ENCODE measurements at places on chromosomes 5 and 9.

GRCh38 chr5:136028782-136029742, at the start of gene TGFBI:
Gene TGFBI (plus strand): TSS chr5:136028988. CDS start chr5:136029056, 68 bp downstream.
- no peak for DNase-seq

- peak; percentile 71 for DNase-seq
Measured at GRCh38 chr9:114348906-114349482, 19.3 kb downstream of the ORM2 start.

DNA sequence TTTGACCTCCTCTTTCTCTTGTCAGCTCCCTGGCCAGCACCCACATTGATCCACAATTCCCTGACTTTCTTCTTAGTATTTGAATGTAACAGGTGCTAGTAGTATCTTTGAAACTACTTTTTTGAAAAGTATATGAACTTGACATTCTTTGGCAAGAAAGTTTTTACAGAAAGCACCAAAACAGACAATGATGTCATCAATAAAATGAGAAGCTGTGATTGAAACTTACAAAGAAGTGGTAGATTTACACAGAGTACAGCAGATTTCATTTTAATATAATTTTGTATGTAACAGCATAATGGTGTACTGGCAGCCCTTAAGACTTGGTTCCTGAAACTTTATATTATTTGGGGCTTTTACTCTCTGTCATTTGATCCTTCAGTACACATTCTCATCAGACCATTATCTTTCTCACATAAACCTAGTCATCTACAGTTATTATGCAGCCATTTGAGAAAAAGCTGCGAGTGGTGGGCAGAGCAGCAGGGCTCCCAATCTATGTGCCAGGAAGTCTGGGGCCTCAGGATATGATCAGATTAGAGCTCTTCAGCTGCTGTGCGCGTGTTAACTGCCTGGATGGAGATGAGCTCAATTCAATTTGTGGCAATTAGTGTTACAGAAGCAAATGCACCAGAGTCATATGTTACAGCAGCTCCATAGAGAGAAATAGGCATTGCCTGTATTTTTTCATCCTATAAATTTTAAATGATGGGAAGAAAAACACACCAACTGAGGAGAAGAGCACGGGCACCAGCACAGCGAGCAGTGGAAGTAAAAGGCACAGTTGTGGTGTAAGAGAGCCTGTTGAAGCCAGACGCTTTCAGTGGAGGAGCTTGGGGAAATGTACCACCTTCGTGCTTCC, 126.1 kb downstream of the STARD4 start:
- DNase-seq = no peak

- DNase-seq = no peak
Measured at GRCh38 chr9:109510506-109510905, 12.4 kb upstream of the PTPN3 start.

- no peak for DNase-seq
Measured at GRCh38 chr5:13188371-13188770, 756.1 kb downstream of the DNAH5 start.

DNA sequence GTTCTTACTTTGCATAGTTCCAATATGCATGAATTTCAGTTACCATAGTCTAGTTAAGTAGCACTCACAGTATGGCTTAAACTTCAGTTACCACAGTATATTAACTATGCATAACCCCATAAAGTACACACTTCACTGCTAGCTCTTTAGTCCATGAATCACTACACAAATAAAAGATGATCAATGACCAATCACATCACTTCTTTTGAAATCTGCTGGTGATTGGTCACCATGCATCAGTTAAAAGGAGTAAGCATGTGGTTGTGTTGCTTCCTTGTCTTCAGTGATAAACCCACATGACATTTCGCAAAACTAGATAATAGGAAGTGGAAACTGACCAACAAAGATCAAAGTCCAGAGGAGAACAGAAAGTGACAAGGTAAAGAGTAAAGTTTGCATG, 79.0 kb downstream of the TAF11L14 start:
- DNase-seq = no peak

DNA sequence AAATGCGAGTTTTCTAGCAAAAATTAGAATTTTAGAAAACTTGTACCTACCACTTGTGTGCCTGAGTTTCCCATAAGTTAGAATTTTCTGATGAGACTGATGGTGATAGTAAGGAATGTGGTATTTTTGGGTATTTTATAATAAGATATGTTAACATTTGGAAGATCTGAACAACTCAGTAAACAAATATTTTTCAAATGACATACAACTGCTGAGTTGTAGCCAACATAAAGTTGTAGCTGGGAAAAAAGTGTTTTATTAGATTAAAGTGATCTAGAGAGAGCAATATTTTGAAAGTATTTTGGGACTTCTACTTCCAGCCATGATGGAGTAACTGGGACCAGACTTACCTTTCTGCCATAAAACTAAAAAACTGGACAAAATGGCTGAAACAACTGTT, 37.9 kb downstream of the GEMIN5 start:
- no peak for DNase-seq

- no peak for DNase-seq
Measured at GRCh38 chr5:150113047-150113744, 26.8 kb upstream of the CSF1R start.

DNA sequence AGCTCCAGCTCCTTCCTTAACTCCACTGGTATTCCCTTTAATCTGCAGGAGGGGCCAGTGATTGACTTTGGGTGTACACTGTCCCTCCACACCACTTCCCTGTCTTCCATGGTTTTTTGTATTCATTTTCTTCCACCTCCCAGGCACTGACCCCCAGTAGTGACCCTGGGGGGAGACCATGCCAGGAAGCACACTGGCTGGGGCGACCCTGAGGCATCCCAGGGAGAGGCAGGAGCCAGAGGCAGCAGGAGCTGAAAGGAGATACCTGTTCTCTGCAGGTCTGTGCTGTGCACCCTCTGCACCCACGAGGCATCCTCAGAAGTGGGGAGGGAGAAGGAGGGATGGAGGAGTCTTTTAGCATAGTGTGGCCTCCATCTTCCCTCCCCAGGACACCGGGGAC, 27.6 kb downstream of the IRX4 start:
- no peak for DNase-seq

DNA sequence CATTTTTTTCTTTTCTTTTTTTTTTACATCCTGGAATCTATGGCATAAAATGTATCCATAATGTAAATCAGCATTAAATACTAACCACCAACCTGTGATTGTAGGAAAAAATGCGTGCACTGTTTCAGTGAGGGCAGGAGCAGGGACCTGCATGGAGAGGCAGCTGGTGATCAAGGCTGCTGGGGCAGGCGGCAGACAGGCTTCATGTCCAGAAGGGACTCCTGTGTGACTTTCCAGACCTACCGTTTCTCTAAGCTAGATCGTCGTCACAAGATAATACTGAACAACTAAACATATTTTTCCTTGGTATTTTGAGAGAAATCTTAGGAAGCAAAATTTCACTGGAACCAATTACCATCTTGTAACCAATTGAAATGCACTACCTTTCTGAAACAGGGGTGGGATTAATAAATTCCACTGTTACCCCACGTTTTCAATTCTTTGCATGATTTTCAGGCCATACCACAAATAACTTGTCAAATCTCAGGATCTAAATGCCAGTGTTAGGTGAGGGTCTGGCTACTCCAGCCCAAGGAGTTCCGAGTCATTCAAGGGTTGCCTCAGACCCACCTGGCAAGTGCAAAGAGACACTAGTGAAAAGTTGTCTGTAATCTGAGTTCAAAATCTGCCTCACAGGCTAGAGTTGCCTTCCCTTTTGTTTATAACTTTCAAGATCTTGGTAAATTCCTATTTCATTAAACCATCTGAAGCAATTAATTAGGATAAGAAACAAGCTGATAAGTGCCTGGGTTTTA, 198.2 kb downstream of the SEMA5A start:
- DNase-seq = no peak

- DNase-seq = no peak
Measured at GRCh38 chr5:14146725-14147124, 3.6 kb downstream of the TRIO start.

- no peak for DNase-seq
Measured at GRCh38 chr9:136686534-136686793, 793 bp downstream of the AGPAT2 start.

GRCh38 chr5:9363449-9363848, 182.4 kb downstream of the SEMA5A start:
- DNase-seq = no peak

- no peak for DNase-seq
Measured at GRCh38 chr5:35096216-35096615, 48.5 kb upstream of the AGXT2 start.

- no peak for DNase-seq
Measured at GRCh38 chr9:2066312-2067273, 51.4 kb downstream of the SMARCA2 start.

DNA sequence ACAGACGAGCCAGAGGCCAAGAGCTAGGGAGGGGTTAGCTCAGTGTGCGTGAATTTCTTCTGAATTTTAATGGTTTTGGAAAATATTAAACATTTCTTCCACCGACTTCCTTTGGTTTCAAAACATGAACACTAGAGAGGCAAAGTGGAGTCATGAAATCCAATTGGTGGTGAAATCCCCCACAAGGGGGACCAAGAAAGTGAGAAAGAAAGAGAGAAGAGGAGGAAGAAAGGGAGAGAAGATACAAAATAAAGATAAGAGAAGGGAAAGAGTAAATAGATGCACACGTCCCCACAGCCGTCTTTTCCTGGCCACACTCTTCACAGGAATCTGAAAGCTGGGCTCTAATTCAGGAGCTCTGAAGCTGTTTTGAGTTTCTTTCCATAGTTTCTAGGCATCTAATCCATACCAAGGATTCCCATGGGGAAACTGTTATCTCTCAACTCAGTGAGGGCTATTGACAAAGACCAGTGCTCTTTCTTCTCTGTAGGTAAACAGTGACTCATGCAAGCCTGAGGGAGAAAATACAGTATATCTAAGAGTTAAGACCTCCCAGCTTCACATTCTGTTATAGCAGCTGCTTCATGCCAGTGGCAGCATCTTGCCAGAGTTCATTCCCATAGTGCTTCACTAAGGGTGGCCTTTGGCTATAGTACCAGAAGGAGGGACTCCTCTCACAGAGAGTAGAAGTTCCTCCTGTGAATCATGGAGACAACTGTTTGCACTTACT, 115.8 kb upstream of the LIFR start:
- DNase-seq = no peak

GRCh38 chr5:99308131-99308530, 379.3 kb upstream of the CHD1 start:
- DNase-seq = no peak

GRCh38 chr5:82635561-82636288, 357.6 kb upstream of the RPS23 start:
- no peak for DNase-seq

GRCh38 chr5:170263906-170264305, 31.1 kb downstream of the C5orf58 start:
- no peak for DNase-seq

GRCh38 chr5:55973296-55973695, 21.5 kb downstream of the IL6ST start:
- no peak for DNase-seq

GRCh38 chr5:54774281-54775170, 210.9 kb downstream of the ESM1 start:
- no peak for DNase-seq

GRCh38 chr5:13658761-13659160, 285.7 kb downstream of the DNAH5 start:
- no peak for DNase-seq

- no peak for DNase-seq
Measured at GRCh38 chr9:30846651-30847050, 1537.8 kb upstream of the ACO1 start.

DNA sequence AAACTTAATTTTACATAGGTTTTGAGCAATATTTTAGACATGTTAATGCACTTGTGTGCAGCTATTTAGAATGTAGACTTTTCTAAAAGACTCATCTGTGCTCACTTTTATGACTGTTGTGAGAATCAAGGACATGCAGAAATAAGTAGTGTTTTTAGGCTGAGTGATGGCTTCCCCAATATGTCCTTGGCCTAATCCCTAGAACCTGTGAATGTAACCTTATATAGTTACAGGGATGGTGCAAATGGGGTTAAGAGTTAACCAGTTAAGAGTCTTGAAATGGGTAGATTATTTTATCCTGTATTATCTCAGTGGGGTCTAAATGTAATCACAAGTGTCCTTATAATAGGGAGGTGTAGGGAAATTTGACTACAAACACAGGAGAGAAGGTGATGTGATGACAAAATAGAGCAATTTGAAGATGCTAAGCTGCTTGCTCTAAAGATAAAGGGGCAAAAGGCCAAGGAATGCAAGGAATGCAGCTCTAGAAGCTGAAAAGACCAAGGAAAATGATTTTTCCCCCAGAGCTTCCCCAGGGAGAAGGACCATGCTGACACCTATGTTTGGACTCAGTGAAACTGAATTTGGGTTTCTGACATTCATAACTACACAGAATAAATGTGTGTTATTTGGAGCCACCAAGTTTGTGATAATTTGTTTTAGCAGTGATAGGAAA, 298.0 kb upstream of the PAPPA start:
- no peak for DNase-seq

GRCh38 chr5:141508798-141509611, 20.1 kb downstream of the PCDHGC5 start:
- DNase-seq = no peak

- DNase-seq = no peak
Measured at GRCh38 chr5:79547429-79547822, 33.5 kb upstream of the HOMER1 start.

DNA sequence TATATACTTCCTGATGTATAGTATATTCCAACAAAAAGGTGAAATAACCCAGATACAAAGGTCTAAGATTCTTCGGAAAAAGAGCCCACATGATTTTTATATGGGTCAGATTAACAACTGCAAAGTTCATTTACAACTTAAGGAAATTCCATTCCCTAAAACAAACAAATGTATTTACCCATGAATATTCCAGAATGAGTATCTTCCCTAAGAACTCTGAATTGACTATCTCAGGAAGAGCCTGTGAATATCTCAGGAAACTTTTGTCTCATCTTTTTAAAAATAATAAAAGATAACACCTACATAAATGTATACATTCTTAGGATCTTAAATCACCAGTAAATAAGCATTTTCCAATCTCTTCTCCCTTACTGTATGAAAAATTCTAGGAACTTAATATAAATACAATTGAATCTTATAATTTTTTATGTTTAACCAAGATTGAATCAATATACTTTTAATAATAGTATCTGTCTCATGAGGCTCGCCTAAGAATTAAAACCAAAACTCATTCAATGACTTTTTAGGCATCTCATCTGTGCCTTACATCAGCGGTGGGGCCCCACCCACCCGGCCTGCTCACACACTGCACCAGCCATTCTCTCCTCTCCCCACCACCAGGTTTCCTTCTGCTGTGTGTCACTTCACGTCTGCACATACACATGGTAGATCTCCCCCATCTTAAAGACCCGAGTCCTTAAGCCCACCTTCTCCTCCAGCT, 78.1 kb downstream of the RAPGEF1 start:
- peak; percentile 55 for DNase-seq
